Posterior vena cava (tissue), 2 donors: ENCODE measurements at places on chromosomes 7 and 10.

GRCh38 chr7:138584283-138584682 is 116.9 kb downstream of the SVOPL start:
- no peak for DNase-seq

GRCh38 chr7:65373608-65374351 is at the start of gene ZNF92:
TSS of gene ZNF92 (plus strand) at chr7:65373855. CDS start at chr7:65373998, 143 bp downstream.
- DNase-seq, result peak; percentile 98

DNA sequence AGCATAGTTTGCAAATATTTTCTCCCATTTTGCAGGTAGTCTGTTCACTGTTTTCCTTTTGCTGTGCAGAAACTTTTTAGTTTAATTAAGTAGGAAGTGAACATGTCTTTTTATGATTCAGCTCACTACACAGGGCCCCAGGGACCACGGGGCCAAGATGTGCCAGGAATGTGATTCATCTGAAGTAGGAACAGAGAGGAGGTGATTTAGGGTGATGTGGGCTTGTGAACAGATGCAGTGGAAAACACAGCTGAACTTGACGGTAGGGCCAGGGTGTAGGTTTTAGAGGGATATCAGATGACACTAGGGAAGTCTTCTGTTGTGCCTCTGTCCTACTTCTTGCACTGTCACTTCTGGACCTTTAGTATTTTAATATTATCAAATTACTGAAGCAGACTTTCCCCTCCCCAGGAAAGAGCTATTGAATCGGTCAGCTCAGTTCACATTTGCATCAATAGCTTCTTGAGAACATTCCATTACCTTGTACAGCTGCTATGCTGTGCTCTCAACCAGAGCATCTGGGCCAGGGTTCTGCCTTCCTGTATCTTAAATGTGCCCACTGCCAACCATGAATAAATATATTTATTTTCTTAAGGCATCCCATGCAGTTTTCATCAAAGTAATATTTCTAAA is 96.9 kb downstream of the OSBPL3 start:
- DNase-seq, result peak; percentile 91

- peak; percentile 70 for DNase-seq
Observed at GRCh38 chr7:74430961-74431466, 22.7 kb upstream of the GTF2IRD1 start.

GRCh38 chr7:78218051-78218450 is 419.5 kb downstream of the PHTF2 start:
- no peak for DNase-seq

DNA sequence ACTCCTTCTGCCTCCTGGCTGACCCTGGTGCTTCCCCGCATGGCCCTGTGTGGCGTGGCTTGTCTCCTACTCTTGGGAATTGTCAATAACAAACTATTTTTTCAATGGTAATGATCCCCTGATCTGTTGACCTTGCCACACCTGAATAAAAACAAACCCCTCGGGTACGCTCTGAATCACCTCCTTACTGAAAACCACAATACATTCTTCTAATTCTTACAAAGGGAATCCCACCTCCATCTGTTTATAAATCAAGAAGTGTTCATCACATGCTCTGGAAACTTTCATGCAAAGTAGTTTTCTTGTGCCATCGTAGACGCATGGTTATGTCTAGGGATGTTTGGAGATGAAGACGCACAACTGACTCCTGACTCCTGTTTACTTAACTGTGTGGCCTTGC is 245.8 kb downstream of the FRMD4A start:
- no peak for DNase-seq

DNA sequence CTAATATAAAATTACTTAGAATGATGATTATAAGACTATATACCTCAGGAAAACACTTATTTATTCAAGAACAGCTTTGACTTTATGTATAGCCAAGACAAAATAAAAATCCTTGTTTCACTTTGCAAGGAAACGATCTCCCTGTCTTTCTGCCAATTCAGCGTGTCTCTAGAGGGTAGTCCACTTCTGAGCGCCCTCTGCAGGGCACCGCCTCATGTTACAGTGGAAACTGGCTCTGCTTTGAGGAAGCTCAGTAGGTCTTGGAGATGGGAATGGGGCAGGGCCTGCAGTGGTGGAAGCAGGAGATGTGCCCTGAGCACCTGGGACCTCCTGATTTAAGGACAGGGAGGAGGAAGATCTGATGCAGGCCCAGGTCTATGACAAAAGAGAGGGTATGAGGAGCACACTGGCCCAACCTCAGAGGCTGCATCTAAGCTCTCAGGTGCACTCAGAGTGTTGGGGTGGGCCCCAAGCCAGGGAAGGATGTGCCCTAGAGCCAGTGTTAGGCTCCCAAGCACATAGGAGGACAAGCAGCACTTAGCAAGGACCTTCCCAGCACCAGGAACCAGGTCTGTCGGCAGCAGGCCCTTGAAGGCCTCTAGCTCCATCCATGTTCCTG is 481.0 kb downstream of the TNS3 start:
- no peak for DNase-seq

GRCh38 chr7:120256344-120257070 is 16.5 kb upstream of the KCND2 start:
- DNase-seq, result no peak

- no peak for DNase-seq
Observed at GRCh38 chr7:71988201-71988600, 423.9 kb downstream of the CALN1 start.

DNA sequence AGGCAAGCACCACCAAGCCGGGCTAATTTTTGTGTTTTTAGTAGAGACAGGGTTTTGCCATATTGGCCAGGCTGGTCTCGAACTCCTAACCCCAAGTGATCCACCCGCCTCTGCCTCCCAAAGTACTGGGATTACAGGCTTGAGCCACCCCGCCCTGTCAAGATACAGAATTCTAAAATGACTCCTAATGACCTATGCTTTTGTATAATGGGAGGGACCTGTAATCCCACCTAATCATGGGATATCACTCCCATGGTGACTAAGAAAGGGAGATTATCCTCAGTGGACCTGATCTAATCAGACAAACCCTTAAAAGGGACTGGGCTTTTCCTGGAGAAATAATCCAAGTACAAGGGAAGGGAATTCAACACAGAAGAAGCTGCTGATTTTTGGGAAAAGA is 28.8 kb downstream of the SAMD8 start:
- DNase-seq, result no peak

GRCh38 chr10:19929506-19930140 is 113.4 kb downstream of the PLXDC2 start:
- no peak for DNase-seq

GRCh38 chr10:17077346-17077781 is 52.2 kb downstream of the CUBN start:
- no peak for DNase-seq

GRCh38 chr10:9911488-9911887 is 1106.2 kb upstream of the CELF2 start:
- no peak for DNase-seq

- DNase-seq, result no peak
Observed at GRCh38 chr7:152902054-152902453, 142.5 kb downstream of the ACTR3B start.

DNA sequence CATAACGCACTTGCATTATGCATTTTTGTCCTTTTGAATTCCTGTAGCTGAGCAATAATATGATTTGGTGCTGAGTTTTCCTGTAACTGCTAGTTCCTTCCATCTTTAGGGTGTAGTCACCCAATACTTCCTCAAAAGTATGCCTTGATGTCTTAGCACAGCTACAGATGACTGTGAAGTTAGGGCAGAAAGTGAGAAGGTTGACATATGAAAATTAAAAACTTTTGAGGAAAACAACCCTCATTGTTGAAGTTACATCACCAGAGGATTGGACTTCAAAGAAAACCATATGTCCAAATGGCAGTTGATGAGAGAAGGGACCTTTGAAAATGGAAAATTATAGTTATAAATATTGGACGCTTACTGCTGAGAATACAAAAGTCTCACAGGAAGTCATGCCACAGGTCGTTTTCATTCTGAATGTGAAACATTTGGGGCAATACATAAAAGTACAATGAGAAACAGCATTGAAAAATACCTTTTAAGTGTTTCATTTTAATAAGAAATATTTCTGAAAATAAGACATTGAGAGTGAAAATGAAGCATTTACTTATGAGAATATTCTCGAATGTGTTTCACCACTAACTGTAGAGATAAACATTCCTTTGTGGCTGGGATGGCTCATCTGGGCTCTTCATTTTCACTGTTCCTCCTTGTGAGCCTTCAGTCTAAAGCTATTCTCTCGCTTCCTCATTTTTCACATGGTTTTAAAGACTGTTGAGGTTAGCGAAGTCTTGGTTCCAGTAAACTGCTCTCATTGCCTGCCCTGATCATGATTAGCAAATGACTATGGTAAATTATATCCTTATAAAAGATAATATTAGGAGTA is 61.4 kb upstream of the NME8 start:
- DNase-seq, result no peak

DNA sequence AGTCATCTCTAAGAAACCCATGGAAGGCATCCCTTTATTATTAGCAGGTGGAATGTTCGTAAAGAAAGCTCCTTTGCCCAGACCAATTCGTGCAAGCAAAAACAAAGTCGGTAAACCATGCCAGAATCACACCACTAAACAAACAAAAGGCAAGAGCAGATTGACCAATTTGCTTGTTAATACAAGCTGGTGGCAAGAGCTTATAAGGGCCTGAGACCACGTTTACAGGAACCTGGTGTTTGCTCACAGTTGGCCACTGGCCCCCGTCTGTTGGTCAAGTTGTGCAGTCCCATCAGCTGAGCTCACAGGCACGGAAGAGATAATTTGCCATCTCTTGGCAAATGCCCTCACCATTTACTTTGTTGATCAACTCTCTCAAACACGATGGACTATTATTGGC is 342.2 kb upstream of the MKI67 start:
- no peak for DNase-seq

- peak; percentile 79 for DNase-seq
Observed at GRCh38 chr7:2646680-2647571, 15.1 kb downstream of the TTYH3 start.

- DNase-seq, result no peak
Observed at GRCh38 chr10:44809647-44810046, 101.5 kb upstream of the TMEM72 start.

DNA sequence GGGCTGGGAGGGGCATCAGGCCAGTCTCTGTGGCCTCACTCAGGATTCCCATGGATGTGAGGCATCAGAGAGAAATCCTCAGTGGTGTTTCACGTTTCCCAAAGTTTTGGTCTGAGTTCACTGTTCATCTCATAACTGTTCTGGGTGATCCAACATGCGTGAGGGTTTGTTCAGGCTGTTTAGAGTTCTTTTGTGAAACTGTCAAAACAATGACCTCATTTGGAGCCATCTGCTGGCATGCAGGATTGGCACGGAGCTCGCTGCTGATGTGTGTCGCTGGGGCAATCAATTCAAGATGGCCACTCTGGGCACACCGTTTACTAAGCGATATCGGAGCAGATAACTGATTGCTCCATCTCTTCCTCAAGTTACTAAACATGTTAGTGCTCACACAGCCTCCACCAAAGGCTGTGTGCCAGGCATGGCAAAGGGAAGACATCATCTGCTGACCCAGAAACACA is 365.6 kb downstream of the WDR11 start:
- no peak for DNase-seq

- DNase-seq, result no peak
Observed at GRCh38 chr10:110317866-110318850, 13.4 kb upstream of the SMNDC1 start.

DNA sequence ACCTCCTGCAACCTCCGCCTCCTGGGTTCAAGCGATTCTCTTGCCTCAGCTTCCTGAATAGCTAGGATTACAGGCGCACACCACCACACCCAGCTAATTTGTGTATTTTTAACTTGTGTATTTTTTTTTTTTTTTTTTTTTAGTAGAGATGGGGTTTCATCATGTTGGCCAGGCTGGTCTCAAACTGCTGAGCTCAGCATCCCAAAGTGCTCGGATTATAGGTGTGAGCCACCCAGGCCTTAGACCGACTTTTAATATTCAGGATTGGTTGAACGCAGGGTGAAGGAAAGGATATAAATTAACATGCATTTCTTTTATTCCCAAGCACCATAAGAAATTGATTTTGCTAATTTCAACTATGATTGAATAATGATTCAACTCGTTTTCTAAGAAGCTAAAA is 798.6 kb downstream of the GATA3 start:
- DNase-seq, result no peak

DNA sequence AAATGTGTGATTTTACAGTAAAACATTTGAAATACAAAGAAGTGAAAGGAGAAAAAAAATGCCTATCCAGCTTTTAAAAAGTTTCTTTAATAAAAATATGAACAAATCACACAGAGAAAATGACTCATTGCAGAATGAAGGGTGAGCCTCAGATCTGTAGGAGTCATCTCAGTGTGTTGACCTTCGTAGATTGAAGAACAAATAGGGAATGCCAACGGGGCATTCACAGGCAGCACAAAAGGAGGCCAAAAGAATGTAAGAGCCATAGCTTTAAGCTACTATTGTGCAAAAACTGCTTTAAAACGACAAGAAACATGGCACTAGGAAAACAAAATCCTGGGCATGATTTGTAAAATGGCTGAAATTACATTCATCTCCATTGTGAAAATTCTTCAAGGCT is 782.7 kb upstream of the CELF2 start:
- no peak for DNase-seq
